Transverse colon (tissue), 4 donors: ENCODE measurements at places on chromosomes 6 and 20. TPM values are rescaled to one million over a fixed set of nuclear protein-coding genes. Genes with fewer than 3 reads are reported as not detected.

Gene NHSL1
- total RNA-seq = 103 TPM

Gene MAS1
- not detected for total RNA-seq

- no peak for DNase-seq
These were observed 32.9 kb downstream of the MMUT start for GRCh38 chr6:49430187-49430586.

- no peak for DNase-seq
These were observed 152.1 kb upstream of the RIN2 start for GRCh38 chr20:19605786-19606485.

DNA sequence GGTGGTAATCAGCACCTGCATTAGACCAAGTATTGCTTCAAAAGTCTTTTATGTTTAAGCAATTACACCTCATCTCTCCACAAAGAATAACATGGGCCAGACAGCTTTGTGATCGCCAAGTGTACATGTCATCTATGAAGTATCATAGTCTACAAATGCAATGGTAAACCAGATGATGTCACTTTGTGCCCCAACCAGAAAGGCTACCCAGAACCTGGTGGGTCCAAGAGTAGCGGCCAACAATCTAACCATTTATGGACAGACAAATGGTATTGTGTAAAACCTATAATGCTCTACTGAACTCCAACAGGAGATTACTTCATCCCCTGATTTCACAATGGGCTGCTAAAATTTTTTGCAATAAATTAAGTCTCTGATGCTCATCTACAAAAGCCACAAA lies 295.9 kb downstream of the GMDS start:
- no peak for DNase-seq

DNA sequence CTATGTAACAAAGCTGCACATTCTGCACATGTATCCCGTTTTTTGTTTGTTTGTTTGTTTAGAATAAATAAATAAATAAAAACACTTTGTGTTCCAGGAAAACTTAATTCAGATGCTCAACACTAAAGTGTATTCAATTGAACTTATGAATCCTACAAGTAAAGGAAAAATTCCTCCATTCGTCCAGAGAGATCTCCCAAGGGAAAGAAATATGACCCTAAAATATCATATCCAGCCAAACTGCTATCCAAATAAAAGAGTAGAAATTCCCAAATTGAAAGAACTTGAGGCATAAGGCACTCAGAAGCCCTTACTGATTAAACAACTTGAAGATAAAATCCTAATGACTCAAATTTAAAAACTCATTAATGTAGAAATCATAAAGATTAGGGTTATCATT lies 90.4 kb downstream of the MOXD1 start:
- DNase-seq = no peak

Gene CD2AP
- 103 TPM for total RNA-seq

DNA sequence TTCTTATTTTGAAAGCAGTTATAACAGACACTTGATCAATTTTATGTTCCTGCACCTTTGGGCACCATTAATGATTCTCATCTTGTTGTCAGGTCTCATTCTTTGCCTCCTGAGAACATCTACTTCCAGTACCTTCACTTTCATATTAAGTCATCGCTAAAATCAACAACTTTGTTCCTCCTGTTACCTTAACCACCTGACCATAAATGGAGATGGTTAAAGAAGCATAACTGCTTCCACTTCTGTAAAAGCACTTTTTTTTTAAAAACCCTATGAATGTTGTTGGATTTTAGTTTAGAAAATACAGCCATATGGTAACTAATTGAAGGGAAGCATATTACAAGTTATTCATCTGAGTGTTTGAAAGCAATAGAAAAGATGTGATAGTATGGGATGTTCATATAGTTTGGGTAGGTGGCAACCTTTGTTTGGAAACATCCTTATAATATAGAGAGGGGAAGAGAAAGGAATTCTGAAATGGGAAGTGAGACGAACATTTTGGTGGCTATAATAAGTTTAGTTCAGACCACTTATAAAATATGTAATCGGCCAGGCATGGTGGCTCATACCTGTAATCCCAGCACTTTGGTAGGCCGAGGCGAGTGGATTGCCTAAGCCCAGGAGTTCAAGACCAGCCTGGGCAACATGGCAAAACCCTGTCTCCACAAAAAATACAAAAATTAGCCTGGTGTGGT lies 53.9 kb downstream of the AFG1L start:
- DNase-seq = no peak

DNA sequence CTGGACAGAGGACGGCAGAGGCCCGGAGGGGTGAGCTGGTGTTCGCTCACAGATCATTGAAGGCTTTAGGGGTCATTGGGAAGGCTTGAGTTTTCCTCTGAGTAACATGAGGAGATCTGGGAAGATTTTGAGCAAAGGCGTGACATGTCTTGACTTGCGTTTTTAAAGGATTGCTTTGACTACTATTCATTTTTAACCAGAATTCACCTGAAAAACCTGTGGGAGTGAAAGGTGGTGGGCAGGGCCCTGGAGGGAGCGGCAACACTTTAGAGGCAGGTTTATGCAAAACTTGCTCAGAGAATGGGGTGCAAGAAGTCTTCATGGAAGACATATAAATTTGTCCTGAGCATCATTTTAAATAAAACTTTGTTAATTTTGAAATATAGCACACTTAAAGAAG lies 72.2 kb upstream of the EEF1E1 start:
- no peak for DNase-seq

GRCh38 chr6:17866876-17867444 lies 120.5 kb downstream of the KIF13A start:
- no peak for DNase-seq

Gene DEFB129
- total RNA-seq = not detected

GRCh38 chr20:7195704-7196103 lies 428.2 kb downstream of the BMP2 start:
- no peak for DNase-seq

GRCh38 chr20:61861054-61861841 lies 204.4 kb downstream of the TAF4 start:
- no peak for DNase-seq

Gene TXNDC5
- total RNA-seq = 17.2 TPM

GRCh38 chr6:72621291-72622093 lies at the start of gene KCNQ5:
TSS of gene KCNQ5 (plus strand) at chr6:72622064.
- peak; percentile 8 for DNase-seq

DNA sequence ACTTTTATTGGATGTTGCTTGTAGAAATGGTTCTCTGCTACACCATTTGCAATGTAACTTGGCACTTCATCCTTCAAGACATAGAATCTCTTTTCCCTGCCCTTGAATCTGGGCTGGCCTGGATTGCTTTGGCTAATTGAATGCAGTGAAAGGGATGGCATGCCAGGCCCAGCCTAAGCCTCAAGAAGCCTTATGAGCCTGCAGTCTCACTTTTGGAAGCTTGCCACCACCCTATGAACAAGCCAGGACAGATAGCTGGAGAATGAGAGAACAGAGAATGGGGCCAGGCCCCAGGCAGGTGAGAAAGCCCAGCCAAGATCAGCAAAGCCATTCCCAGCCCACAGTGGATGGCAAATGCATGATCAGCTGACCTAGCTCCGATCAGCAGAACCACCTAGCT lies 350.7 kb upstream of the RNF24 start:
- no peak for DNase-seq

DNA sequence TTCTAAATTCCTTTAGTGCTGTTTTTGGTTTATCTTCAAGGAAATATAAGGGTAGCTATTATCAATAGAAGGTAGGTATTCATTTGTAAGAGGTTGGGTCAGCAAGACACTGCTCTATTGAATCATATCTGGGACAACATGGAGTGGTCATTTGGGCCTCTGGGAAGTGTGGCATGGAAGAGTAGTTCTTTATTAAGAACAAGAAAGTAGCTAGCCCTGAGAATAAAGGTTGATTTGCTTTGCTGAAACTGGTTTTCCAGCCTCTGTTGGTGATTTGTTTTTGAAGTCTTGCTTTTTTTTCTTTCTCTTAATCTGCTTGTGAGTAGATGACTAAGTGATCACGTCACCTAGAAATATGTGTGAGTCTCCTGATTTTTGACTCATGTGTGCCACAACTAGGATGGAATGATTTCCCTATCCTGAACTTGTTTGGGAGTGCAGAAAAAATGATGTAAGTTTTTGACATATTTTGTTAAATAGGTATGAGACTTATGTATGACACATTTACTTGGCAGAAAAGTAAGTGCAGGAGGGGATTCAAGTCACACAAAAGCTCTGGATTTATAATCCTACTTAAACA lies 381.8 kb downstream of the CENPW start:
- DNase-seq = no peak

DNA sequence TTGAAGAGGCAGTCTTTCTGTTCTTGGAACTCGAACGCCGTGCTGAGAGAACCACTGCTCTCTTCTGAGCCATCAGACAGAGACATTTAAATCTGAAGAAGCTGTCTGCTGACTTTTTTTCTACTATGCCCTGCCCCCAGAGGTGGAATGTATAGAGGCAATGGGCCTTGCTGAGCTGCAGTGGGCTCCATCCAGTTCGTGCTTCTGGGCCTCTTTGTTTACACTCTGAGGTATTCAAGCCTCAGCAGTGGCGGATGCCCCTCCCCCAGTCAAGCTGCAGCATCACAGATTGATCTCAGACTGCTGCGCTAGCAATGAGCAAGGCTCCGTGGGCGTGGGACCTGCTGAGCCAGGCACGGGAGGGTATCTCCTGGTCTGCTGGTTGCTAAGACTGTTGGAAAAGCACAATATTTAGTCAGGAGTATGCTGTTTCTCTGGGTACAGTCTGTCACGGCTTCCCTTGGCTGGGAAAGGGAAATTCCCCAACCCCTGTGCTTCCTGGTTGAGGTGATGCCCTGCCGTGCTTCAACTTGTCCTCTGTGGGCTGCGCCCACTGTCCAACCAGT lies 526.8 kb downstream of the CD109 start:
- DNase-seq = no peak

Gene ISM1
- total RNA-seq = not detected

GRCh38 chr6:148493424-148493823 lies 150.8 kb downstream of the SASH1 start:
- no peak for DNase-seq

DNA sequence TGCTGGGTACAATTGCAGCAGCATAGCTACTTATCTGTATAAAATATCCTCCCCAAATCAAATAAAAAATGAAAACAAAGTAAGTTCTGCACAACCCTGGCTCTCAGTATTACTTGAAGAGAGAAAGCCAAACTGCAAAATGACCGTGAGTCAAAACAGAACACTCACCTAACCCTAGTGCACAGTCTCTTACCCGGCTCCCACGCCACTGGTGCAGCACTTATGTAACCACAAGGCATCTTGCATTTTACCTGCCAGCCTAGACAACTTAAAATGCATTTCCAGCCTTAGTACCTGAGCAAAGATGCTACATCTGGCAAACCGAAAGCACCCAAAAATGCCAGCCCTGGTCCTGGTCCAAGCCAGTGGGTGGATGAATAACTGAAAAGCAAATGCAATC lies 12.4 kb upstream of the SIRPB1 start:
- no peak for DNase-seq

- DNase-seq = no peak
These were observed 135.3 kb upstream of the CENPW start for GRCh38 chr6:126204598-126204997.

GRCh38 chr6:47817749-47818148 lies 35.9 kb downstream of the OPN5 start:
- no peak for DNase-seq

Gene MEI4
- under 0.01 TPM for total RNA-seq

- no peak for DNase-seq
These were observed 21.6 kb upstream of the VSX1 start for GRCh38 chr20:25103526-25103925.

Gene ENPP5
- total RNA-seq = not detected

- DNase-seq = no peak
These were observed 1.8 kb downstream of the OOEP start for GRCh38 chr6:73367761-73368355.

DNA sequence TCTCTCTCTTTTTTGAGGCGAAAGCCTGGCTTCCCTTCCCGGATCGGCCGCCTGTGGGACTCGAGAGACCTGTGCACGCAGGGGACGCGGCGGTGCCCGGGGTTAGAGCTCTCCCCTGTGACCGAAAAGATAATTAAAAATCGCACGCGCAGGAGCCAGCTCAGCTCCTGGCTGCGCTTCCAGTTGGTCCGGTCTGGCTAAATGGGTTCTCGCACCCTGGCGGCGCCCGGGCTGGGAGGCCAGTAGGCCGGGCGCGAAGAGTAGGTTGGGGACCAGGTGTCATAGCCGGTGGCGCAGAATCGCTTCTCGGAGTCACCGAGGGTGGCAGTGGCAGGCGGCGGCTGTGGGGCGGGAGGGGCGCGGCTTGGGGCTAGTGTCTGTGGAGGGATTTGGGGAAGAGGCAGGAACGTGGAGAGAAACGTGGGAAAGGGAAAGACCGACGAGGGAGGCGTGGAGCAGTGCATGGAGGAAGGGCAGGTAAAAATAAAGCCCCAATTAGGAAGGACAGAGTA lies 41.9 kb upstream of the SUPT3H start:
- peak; percentile 72 for DNase-seq

DNA sequence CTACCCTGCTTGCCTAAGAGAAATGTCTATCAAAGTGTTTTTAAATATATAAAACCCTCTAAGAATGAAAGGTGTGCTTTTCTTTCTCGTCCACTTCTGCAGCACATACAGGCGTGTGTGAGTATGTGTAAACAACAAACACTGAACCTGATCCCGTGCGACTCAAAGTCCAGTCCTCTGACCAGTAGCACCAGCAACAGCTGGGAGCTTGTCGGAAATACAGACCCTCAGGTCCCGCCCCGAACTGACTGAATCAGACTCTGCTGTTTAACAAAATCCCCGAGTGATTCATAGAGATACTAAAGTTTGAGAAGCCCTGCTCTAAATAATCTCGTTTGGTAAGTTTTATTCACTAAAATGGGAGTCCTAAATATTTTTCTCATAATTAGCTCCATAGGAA lies 208.0 kb upstream of the KCNQ5 start:
- DNase-seq = peak; percentile 13

GRCh38 chr6:138514860-138515540 lies 15.7 kb upstream of the NHSL1 start:
- DNase-seq = no peak

- no peak for DNase-seq
These were observed 168.0 kb downstream of the CDK19 start for GRCh38 chr6:110646951-110647910.

DNA sequence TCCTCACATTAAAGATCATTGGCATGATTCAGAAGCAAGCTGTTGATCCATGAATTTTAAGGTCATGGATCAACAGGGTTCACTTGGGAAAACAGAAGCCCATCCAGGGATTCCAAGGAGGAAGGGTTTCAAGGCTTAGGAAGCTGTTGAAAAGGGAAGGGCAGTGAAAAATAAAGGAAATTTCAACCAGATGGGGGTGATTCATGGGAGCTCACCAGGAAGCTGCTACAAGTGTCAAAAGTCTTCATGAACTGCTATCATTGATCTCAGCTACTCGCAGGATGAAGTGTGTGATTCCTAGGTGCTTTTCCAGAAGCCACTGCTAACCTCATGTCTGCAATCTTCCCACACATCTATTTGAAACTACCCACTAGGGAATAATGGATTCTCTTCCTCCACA lies 26.2 kb downstream of the ADTRP start:
- no peak for DNase-seq
